ENCODE measurements at places on chromosomes 5 and 9.

GRCh38 chr9:71681708-71682272 is 86.5 kb downstream of the CEMIP2 start:
- DNase-seq = no peak

DNA sequence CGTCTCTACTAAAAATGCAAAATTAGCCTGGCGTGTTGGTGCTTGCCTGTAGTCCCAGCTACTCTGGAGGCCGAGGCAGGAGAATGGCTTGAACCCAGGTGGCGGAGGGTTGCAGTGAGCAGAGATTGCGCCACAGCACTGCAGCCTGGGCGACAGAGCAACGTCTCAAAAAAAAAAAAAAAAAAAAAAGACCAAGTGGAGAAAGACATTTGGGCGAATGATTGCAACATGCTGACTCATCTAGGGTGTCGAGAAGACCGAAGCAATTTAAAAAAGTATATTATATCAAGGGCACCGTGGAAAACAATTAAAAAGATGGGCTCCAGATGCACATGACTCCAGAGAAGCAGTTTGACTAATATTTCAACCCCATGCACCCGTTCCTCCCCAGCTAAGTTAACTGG is 9.2 kb downstream of the KLF4 start:
- no peak for DNase-seq

- DNase-seq = peak; percentile 40
Measured at GRCh38 chr5:112628214-112628980, 109.3 kb upstream of the APC start.

- no peak for DNase-seq
Measured at GRCh38 chr9:93965830-93966577, 10.8 kb upstream of the BARX1 start.

GRCh38 chr5:179415291-179416060 is 70.2 kb upstream of the ADAMTS2 start:
- no peak for DNase-seq

GRCh38 chr5:131281133-131281867 is 17.4 kb downstream of the CDC42SE2 start:
- DNase-seq = no peak

DNA sequence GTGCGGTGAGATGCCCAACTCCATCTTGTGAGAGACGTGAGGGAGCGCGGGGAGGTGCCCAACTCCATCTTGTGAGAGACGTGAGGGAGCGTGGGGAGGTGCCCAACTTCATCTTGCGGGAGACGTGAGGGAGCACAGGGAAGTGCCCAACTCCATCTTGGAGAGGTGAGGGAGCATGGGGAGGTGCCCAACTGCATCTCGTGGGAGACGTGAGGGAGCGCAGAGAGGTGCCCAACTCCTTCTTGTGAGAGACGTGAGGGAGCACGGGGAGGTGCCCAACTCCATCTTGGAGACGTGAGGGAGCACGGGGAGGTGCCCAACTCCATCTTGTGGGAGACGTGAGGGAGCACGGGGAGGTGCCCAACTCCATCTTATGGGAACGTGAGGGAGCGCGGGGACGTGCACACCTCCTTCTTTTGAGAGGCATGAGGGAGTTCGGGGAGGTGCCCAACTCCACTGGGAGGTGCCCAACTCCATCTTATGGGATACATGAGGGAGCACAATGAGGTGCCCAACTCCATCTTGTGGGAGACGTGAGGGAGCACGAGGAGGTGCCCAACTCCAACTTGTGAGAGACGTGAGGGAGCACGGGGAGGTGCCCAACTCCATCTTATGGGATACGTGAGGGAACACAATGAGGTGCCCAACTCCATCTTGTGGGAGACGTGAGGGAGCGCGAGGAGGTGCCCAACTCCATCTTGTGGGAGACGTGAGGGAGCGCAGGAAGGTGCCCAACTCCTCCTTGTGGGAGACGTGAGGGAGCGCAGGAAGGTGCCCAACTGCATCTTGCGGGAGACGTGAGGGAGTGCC is 235.4 kb downstream of the CACNA1B start:
- DNase-seq = no peak

DNA sequence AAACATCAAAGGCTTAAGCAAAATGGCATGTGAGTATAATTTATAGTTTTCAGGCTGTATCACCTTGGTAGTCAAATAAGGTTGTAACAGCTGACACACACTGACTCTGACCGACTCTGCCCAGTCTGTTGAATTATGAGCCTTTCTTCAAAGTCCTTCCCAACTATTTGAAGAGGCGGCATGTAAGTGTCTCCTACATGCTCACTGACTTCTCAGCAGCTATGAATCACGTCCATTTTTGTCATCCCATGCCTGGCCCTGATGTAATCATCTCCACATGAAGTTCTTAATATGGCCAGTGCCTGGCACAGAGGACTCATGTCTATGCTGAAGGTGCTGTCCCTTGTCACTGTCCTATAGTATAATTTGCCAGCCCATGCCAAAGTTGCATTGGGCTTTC is 5.1 kb upstream of the PTBP3 start:
- DNase-seq = no peak

DNA sequence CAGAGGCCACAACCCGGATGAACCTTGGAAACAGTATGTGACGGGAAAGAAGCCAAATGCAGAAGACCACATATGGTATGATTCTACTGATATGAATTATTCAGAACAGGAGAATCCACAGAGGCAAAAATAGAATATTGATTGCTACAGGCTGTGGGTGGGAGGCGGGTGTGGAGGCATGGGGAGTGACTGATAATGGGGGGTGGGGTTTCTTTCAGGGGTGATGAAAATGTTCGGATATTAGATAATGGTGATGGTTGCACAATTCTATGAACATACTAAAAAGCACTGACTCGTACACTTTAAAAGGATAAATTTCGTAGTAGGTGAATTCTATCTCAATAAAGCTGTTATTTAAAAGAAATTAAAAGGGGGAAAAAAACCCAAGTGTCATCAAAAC is 10.7 kb downstream of the IL4 start:
- DNase-seq = no peak

GRCh38 chr5:139549162-139549894 is 11.8 kb upstream of the UBE2D2 start:
- no peak for DNase-seq

DNA sequence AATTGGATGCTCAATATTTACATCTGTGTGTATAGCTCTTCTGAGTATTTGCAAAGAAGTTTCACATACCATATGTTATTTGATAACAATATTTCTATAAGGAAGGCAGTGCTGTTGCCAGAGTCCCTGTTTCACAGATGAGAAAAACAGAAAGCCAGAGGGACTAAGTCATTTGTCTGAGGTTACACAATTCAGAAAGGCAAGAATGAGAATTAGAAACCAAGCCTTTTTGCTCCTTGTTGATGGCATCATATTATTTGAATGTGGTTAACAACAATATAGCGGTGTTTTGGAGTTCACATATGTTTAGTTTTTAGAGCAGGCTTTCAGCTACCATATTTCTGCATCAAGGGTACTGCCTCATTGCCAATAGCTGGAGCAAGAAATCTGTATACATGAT is 110.9 kb upstream of the PRLR start:
- DNase-seq = no peak

DNA sequence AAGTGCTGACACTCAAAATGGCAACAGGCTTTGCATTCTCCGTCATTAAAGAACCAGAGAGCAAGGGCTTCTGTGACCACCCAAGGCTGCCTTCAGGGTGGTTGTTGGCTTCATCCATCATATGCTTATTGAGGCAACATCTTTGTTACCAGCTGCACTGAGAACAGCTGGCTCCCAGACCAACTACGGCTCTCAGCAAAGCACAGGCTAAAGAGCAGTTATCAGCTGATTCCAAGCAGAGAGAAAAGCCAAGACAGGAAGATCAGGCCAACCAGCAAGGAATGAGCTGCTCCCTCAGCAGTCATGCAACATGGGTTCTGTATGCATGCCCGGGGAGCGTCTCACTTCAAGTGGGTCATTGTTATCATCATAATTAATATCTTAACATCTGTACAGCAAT is 358.9 kb downstream of the ACTL7B start:
- no peak for DNase-seq

GRCh38 chr9:33378121-33378795 is 24.1 kb downstream of the AQP7 start:
- DNase-seq = no peak

Measured in NCI-H1105 (cell line).